ENCODE measurements at places on chromosomes 3 and 15. TPM values are rescaled to one million over a fixed set of nuclear protein-coding genes. Genes with fewer than 3 reads are reported as not detected.

C3orf80 gene
- polyA plus RNA-seq: 1.2 TPM

FBXO40 gene
- polyA plus RNA-seq: not detected

DNA sequence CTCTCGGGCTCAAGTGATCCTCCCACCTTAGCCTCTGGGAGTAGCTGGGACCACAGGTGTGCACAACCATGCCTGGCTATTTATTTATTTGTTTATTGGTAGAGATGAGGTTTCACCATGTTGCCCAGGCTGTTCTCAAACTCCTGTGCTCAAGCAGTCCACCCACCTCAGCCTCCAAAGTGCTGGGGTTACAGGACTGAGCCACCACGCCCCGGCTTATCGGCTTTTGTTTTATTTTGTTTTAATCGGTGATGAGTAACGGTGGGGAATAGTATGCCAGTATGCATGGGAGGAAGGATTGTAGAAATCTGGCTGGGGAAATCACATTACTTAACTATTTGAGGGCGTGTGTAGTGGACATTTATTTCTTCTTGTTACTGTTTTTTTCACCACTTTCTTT is 451.0 kb upstream of the GOLIM4 start:
- no peak for DNase-seq

- peak; percentile 10 for DNase-seq
Measured at GRCh38 chr3:67551361-67552016, 102.9 kb downstream of the SUCLG2 start.

All from stomach (tissue), 19 donors.